ENCODE measurements at places on chromosomes 3 and 15.

DNA sequence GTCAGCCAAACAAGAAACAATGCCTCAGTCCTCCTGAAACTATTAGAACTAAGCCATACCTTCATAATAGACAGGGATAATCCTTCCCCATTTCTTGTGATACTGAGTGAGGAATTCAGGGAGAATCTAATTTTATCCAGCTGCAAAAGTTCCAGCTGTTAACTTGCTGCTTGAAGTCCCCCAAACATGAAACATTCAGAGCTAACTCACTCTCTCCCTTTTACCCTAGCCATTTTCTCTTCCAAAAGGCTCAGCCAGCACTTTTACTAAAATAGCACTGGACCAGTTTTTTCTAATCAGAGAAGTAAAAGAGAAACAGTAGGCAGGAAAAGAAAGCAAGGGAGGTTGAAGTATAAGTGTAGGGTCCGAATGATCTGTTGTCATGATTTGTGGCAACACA, 268.1 kb downstream of the TAFA4 start:
- DNase-seq, result no peak

DNA sequence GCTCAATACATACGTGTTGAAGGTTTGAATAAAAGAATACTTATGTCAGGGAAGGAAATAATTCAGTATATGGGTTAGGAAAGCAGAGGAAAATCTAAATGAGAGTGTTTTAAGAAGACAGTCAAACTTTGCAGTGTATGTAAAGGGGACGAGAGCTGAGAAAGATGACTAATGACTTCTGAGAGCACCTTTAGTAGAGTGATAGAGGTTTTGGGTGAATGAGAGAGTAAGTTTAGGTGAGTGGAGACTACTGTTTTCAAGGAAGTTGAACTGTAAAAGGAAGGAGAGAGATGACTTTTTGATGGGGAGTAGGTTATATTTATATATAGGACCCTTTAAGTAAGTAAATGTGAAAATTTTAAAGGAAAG, 9.4 kb downstream of the TBC1D23 start:
- DNase-seq, result no peak

GRCh38 chr15:58641660-58642059, 107.8 kb downstream of the ADAM10 start:
- no peak for DNase-seq

DNA sequence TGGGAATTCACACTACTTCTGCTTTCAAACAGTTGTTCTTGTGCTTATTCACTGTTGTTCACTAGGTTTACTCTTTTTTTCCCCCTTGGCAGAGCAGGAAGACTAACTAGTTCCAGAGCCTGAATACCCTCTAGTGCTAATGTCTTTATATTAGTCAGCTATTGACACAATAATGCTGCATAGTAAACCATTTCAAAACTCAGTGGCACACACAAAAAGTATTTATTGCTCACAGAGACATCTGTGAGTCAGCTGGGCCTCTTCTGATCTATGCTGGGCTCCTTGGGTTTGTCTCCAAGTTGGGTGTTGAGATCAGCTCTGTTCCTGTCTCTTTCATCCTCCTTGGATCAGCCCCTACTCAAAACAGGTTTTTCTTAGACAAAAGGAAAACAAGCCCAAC, 51.1 kb downstream of the RSRC1 start:
- DNase-seq, result no peak
